PC-3 (cell line): ENCODE measurements at places on chromosomes 3 and 15. TPM values are rescaled to one million over a fixed set of nuclear protein-coding genes. Genes with fewer than 3 reads are reported as not detected.

- DNase-seq = peak; percentile 74
Observed at GRCh38 chr3:86774082-86774691, 216.8 kb downstream of the VGLL3 start.

Gene WDR93
- total RNA-seq = 0.22 TPM in 1 of 2 replicates, not detected in the other

Gene GABRA5
- total RNA-seq = not detected in 2 replicates

Gene UNC13C
- total RNA-seq = not detected in 2 replicates

DNA sequence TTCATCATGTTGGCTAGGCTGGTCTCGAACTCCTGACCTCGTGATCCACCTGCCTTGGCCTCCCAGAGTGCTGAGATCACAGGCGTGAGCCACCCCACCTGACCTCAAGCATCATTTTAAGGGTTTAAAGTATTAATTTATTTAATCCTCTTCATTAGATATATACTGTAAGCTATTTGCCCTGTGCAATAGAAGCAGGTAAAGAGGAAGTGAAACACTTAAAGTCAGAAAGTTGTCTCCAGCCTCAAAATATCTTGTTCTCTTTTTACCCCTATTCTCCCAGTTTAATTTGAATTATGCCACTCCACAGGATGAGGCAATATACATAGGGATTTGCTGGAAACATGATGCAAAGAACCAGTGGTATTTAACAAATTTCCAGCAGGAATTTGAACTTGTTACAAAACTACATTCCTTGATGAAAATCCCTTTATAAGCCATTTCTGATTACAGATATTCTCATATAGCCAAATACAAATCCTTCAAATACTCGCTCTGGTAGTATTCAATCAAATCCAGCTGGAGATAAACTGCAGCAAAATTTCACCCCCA, 2.0 kb downstream of the NDUFB5 start:
- no peak for DNase-seq
